RCC 7860 (cell line): ENCODE measurements at places on chromosomes 11 and 22.

GRCh38 chr22:32799496-32799895 lies 2.0 kb upstream of the TIMP3 start:
- no peak for DNase-seq

DNA sequence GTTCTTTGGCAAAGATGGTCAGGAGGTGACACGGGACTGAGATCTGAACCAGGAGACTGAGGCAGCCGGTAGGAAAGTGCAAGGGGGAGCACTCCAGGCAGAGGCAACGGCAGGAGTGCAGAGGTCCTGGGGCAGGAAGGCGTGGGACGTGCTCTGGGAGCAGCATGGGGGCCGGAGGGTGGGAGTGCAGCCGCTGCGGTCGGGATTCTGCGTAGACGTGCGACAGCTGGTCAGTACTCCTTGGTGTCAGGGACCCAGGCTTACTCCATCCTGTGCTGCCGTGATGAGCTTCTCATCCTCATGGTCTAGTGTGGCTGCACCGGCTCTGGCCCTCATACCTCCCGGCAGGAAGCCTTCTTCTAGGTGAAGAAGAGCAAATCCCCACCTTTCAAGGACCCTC lies 16.9 kb upstream of the TRMU start:
- DNase-seq: no peak

GRCh38 chr11:109933126-109933525 lies 160.1 kb upstream of the ZC3H12C start:
- peak; percentile 48 for DNase-seq

DNA sequence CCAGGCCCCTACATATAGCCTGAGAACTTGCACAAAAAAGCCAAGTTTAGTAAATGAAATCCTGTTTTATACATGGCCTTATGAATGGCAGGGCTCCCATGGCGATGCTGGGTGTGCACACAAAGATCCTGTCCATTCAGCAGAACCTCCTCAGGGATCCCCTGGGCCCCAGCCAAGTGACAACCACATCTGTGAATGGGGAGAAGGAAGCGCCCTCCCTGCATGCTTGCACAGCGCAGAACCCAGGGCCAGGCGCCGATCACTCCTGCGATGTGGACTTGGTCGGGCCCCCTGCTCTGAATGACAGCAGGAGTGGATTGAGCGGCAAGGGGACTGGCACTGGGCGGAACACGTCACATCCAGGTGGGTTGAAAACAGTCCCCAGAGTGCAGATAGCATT lies 4.5 kb upstream of the CDC42EP2 start:
- no peak for DNase-seq

DNA sequence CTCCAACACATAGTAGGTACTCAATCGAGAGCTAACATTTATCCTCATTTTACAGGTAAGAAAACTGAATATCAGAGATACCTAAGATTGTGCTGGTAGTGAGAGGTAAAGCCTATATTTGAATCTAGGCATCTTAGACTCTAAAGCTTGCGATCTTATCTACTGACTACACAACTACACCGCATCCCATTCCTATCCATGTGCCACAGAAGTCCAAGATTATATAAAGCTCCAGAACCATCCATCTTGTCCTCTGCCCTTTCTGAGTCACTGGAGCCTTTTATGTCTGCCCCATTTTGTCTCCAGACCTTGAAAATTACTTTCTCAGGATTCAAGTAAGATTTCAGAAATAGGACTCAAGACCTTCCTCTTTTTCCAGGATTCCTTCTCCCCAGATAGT lies 84.4 kb downstream of the OR5AK2 start:
- no peak for DNase-seq

DNA sequence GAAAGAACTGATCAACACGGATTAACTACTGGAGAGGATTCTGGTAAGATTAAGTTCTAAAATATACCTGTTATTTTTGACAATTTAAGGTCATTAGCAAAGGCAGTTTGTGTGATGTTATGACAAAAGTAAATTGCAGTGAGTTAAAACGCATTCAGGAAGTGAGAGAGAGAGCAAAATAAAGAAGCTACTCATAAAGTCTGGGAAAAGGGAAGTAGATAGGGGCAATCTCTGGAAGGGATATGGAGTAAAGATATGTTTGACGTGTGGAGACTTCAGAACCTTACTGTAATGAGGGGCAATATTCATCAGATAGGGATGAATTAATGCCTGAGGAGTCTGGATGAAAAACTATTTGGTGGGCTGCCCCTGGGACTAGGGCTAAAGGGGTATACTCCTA lies 16.8 kb downstream of the OR56B4 start:
- no peak for DNase-seq

GRCh38 chr11:71129624-71130023 lies 122.8 kb downstream of the SHANK2 start:
- peak; percentile 49 for DNase-seq

DNA sequence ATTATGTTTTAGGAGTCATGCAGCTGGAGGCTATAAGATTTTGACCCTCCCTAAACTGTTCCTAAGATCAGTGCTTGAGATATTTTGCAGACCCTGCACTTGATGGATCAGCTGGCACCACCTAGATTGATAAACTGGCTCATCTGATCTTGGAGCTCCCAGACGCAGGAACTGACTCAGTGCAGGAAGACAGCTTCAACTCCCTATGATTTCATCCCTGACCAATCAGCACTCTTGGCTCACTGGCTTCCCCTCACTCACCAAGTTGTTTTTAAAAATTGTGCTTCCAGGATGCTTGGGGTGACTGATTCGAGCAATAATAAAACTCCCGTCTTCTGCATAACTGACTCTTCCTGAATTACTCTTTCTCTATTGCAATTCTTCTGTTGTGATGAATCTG lies 637.5 kb upstream of the FAT3 start:
- DNase-seq: no peak

DNA sequence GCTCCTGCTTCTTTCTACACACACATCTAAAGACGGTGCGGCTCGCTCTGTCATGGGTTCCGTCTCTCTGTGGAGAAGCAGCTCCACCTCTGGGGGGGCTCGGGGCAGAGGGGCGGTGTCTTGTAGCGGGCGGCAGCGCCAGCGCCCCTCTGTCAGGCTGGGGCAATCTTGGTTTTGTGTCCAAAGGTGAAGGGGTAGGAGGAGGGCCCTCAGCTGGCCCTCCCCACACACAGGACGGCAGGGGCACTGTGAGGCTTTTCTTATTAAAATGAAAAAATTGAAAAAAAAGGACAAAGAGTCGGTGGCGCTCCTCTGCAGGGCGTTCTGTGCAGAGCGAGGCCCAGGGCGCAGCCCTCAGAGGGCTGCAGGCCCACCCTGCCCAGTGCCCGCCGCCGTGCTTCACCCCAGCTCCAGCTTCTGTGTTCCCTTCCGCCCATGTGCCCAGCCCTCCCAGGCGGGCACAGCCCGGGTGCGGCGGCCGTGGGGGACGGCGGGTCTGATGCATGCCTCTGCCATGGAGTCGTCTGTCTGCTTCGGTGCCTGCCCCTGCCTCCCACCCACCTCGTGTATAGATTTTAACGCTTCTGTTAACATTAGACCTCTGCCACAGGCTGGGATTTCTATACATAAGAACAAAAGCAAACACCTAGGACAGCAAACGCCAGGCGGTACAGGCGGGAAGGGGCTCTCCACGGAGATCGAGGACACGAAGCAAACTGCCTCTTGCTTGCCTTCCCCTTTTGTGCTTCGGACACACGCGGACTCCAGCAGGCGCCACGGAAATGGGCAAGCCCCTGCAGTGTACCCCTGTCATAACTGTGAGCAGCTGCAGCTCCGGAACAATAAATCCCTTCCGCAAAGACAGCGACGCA lies 24.5 kb downstream of the MOB2 start:
- DNase-seq: no peak

DNA sequence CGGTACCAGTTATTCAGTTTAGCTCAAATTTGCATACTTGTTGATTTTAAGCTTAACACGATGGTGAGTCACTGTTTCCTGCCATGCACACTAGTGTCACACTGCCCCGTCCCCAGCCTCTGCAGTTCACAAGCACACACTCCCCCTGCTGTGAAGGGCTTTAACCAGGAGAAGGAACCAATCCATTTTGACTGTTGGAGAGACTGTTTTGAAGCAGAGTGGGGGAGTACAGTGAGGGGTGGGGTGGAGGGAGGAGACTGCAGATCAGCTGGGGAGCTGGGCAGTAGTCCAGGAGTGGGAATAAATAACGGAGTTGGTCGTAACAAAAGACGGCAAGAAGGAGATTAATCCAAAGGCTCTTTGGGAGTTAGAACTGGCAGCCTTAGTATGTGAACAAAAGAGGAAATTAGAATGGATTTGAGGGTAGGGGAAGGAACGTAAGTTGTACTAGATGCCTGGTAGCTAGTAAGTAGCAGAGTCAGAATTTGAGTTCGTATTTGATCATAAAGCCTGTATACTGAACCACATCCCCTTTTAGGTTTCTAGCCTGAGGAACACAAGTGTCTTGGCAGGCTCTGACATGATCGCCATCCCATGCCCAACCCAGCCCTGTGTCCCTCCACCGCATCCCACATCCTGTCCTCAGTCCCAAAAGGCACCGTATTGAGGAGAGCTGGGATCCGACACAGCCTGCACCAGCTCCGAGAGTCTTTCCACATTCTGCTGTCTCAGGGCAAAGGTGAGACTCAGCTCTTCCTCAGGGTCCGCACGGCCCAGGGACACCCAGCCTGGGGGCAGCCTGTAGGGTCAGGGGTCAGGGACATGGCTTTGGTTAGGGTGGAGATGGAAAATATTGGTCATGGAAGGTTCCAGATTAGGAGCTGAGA lies 862 bp downstream of the TPP1 start:
- peak; percentile 39 for DNase-seq

- DNase-seq: no peak
Observed at GRCh38 chr11:33259869-33260268, 2.7 kb downstream of the HIPK3 start.

DNA sequence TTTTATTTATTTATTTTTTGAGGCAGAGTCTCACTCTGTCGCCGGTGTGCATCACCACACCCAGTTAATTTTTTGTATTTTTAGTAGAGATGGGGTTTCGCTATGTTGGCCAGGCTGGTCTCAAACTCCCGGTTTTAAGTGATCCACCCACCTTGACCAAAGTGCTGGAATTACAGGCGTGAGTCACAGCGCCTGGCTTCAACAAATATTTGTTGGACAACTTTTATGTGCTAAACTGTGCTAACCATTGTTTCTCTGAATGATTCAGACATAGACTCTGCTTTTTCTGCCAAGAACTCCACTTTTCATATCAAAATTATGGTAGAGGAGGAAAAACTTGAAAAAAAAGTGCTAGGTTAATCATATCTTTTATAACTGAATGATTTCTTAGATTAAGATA lies 36.3 kb downstream of the MMP7 start:
- DNase-seq: peak; percentile 50

DNA sequence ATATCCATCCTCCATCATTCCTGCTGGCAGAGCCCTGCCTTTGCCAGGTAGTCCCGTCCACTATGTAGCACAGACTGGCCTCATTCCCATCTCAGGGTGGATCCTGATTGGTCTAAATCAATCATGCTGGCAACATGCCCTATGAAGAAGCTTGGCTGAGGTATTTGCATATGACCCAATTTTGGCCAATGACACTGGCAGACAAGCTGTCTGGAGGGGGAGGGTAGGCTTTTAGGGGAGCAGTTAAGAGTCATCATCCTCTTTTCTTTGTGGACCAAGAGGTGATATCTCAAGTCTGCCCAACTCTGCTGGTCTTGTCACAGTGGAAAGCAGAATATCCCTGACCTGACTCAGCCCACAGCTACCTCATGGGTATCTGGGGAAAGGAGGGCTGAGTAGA lies 5.1 kb downstream of the CCDC89 start:
- no peak for DNase-seq

GRCh38 chr11:110490886-110491285 lies 61.1 kb downstream of the FDX1 start:
- no peak for DNase-seq

- DNase-seq: no peak
Observed at GRCh38 chr22:23150762-23151161, 5.5 kb downstream of the RAB36 start.

DNA sequence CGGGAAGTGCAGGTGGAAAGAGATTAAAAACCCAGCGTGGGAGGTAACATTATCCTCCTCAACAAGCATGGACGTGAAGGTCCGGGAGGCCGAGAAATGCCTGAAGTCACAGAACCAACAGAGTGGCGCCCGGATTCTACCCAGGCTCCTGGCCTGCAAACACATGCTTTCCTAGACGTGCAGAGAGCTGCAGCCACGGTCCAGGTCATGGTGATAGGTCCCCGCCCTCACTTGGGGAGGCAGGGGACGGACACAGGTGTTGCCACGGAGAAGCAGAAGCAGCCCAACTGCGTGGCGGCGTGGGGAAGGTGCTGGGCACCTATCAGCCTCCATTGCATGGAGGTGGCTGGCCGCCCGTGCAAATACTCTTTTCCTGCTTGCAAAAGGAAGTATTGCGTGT lies 148.8 kb downstream of the MPPED1 start:
- DNase-seq: no peak

GRCh38 chr11:77300695-77301094 lies 791 bp downstream of the GDPD4 start:
- no peak for DNase-seq

GRCh38 chr11:129457321-129457720 lies 81.7 kb downstream of the BARX2 start:
- no peak for DNase-seq

GRCh38 chr11:115903179-115903578 lies 399.0 kb upstream of the CADM1 start:
- DNase-seq: peak; percentile 28

DNA sequence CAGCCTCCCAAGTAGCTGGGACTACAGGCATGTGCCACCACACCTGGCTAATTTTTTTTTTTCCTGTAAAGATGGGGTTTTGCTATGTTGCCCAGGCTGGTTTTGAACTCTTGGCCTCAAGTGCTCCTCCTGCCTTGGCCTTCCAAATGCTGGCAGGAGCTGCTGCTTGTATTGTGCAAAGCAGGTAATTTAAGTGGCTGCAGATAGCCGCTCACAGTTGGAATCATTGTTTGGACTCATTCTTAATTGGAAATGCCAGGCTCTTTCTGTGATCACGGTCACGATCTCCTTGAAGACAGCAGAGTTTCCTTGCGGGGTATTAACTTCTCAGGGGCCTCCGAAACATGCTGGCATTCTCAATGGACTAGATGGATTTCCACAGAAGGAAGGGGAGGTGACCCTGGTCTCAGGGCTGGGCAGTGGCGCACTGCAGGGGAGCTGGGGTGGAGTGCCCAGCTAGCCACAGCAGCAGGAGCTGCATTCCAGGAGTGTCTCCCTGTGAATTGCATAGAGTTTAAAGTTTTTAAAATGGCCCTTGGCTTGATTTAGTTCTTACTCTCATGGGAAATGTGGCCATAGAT lies 136.1 kb downstream of the MORC2 start:
- DNase-seq: no peak

- peak; percentile 21 for DNase-seq
Observed at GRCh38 chr22:32676191-32676590, 125.3 kb upstream of the TIMP3 start.

DNA sequence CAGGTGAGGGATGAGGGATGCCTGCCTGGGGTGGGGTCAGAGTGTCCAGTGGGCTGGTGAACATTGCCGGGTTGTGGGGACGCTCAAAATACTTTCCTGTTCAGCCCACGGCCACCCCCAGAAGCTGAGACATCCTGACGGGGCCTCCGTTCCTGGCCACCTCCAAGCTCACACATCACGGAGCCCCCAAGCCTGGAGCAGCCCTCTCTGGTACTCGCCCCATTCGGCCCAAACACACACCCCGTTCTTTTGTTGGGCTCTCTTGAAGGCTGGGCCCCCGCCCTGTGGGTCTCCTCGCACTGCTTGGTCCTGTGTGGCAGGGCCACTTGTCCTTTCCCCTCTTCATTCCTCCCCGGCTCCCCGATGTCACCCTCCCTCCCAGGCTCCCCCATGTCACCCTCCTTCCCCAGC lies 442.6 kb downstream of the TBC1D22A start:
- DNase-seq: no peak
